Thoracic aorta endothelial cell (primary cell): ENCODE measurements at places on chromosomes 2 and 18. TPM values are rescaled to one million over a fixed set of nuclear protein-coding genes. Genes with fewer than 3 reads are reported as not detected.

Gene NMUR1
- total RNA-seq: not detected in 2 replicates

Gene FAM237A
- total RNA-seq: not detected in 2 replicates

Gene MAL
- not detected in 2 replicates for total RNA-seq

Gene VIT
- total RNA-seq: 1.7 and 2.2 TPM in 2 replicates

Gene PMS1
- 34.7 and 37.5 TPM in 2 replicates for total RNA-seq

Gene SERPINB3
- not detected in 2 replicates for total RNA-seq

Gene LRRTM1
- total RNA-seq: not detected in 2 replicates

Gene DHRS9
- total RNA-seq: 0.29 and 1.3 TPM in 2 replicates

Gene UGP2
- total RNA-seq: 91.9 and 101 TPM in 2 replicates
